ENCODE measurements at places on chromosomes 5 and 9.
A peak's percentile ranks its signal among the peaks of the same experiment; 100 is the strongest.

DNA sequence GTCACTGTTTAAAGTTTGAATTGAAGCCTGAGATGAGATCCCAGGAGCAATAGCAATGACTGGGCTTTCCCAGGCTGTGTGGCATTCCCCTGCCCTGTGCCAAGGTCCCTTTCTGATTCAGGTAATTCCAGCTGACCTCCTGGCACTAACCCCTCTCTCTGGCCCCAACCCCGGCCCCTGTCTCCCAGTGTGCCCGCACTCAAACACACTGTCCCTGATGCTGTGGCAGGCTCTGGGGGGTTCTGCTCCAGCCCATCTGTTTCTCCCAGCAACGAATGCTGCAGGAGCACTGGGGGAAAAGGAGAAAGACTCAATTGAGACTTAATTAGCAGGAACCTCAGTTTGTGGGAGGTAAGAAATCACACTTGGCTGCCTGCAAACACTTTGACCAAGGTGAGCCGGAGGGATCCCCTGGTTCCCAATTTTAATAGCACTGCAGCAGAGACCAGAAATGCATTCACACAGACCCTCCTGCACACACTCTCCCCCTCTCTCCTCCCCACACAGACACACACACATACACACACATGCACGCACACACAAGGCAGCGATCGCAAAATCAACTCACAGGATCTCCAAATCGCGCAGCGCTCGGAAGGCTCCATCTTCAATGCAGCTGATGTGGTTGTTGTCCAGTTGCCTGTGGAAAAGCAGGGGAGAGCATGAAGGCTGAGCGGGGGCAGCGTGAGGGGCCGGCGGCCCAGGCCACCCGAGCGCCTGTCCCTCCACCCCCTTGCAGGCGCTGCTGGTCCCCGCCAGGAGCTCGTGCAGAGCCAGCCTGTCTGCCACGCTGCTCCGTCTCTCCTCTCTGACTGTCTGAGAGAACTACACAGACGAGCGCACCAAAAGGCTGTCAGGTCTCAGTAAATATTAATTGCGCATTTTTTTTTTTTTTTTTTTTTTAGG lies 265.1 kb upstream of the PANK3 start:
- no peak for DNase-seq

GRCh38 chr5:137611011-137611580 lies 112.0 kb upstream of the SPOCK1 start:
- DNase-seq = no peak

- DNase-seq = no peak
Observed at GRCh38 chr9:133119103-133119845, 1.8 kb downstream of the RALGDS start.

GRCh38 chr5:66021585-66021984 lies 95.2 kb downstream of the ERBIN start:
- DNase-seq = peak; percentile 13

DNA sequence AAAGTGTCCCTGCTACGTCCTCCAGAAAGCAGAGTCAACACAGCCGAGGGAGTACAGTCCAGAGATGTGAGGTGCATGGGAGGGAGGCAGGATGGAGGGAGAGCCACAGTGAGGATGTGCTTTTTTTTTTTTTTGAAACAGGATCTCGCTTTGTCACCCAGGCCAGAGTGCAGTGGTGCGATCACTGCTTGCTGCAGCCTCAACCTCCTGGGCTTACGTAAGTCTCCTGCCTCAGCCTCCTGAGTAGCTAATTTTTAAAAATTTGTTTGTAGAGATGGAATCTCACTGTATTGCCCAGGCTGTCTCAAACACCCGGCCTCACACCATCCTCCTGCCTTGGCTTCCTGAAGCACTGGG lies 33.2 kb upstream of the ALDH1B1 start:
- DNase-seq = peak; percentile 40

GRCh38 chr9:120663380-120663779 lies 50.9 kb downstream of the MEGF9 start:
- DNase-seq = no peak

GRCh38 chr5:38651806-38652205 lies 95.4 kb upstream of the LIFR start:
- DNase-seq = no peak

Measured in kidney tubule cell (primary cell).